NT2/D1 (cell line): ENCODE measurements at places on chromosomes 3 and 15.
A peak's percentile ranks its signal among the peaks of the same experiment; 100 is the strongest.

GRCh38 chr15:73239564-73240215 lies 129.1 kb downstream of the HCN4 start:
- no peak for DNase-seq

- no peak for DNase-seq
These were observed 170.5 kb upstream of the LRIG1 start for GRCh38 chr3:66671291-66671690.

GRCh38 chr3:16504242-16504641 lies 9.3 kb downstream of the RFTN1 start:
- DNase-seq = no peak

DNA sequence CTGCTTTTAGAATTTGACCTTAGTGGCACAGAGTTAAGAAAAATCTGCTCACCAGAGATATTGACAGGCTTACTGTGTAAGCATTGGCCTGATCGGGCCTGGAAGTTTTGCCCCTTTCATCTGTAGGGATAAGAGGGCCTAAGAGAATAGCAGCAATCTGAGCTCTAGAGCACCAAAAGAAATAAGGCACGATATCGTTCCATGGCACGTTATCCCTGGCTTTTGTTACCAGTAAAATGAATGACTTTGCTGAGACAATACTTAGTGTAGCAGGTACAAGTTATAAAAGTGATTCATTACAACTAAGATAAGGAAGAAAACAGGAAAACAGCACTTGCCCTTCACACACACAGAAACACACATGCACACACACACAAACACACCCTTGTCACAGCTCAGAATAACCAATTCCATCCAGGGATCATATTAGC lies 5.0 kb downstream of the THBS1 start:
- no peak for DNase-seq

DNA sequence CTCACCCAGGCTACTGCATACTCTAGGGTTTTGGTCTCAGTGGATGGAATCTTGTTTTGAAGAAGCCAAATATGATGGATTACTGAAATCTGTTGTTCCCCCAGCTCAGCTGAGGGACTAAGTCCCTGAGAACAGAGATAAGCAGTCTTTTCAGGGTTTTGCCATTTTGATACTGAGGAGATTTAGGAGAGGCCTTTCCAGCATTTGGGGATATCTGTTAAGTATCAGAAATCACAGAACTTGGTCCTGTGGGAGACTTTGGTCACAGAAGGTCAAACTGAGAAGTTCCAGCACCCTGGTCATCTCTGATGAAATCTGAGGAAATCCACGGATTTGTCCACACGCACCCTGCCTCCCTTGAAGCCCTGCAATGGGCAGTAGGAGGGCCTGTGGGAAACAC lies 181.0 kb upstream of the GADL1 start:
- DNase-seq = no peak

DNA sequence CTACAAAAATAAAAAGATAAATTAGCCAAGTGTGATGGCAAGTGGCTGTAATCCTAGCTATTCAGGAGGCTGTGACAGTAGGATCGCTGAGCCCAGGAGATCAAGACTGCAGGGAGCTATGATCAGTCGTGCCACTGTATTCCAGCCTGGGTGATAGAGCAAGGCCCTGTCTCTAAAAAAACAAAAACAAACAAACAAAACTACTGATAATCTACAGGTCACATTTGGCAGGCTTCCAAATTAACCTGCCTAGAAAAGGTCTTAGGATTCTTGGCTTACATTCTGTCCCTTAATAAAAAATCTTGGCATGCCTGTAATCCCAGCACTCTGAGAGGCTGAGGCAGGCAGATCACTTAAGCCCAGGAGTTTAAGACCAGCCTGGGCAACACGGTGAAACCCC lies 33.4 kb upstream of the SETD2 start:
- no peak for DNase-seq

DNA sequence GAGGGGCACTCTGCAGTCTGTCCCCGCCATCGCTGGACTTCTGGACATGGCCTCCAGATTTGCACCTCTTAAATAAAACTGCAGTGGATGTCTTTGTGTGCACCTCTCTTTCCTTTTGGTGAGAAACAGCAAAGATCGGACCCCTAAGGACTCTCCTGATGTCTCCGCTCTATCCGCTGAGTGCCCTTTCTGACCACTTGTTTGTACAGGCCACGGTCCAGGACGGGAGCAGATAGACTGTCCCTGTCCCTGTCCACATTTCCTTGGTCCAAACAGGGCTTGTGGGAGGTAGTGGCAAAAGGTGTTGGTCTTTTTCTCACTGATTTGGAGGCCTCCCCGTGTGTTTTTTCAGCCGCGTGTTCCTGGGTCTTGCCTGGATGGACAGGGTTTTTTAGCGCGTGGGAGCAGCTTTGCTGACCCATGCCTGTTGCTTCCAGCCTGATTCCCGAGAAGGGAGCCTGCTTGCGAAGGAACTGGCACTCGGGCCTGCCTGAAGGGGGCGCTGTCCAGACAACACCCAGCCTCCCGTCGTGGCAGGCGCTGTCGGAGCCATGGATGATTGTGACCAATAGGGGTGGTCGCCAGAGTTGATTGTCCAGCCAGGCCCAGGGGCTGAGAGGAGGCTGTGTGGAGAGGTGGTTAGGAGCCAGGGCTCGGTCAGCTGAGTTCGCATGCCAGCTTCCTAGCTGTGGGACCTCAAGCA lies 13.2 kb upstream of the STAB1 start:
- DNase-seq = peak; percentile 60
